ENCODE measurements at places on chromosomes 3 and 15.

- DNase-seq = no peak
Measured at GRCh38 chr15:80403712-80404056, 498 bp upstream of the ARNT2 start.

GRCh38 chr3:42192334-42193200 lies 73.4 kb downstream of the CCK start:
- DNase-seq = no peak

GRCh38 chr3:126131881-126132750 lies 48.2 kb upstream of the SLC41A3 start:
- no peak for DNase-seq

- no peak for DNase-seq
Measured at GRCh38 chr3:171349392-171349791, 110.8 kb downstream of the TNIK start.

- no peak for DNase-seq
Measured at GRCh38 chr3:13047296-13048165, 25.7 kb downstream of the IQSEC1 start.
